ENCODE measurements at places on chromosomes 7 and 10. TPM values are rescaled to one million over a fixed set of nuclear protein-coding genes. Genes with fewer than 3 reads are reported as not detected.
A peak's percentile ranks its signal among the peaks of the same experiment; 100 is the strongest.

GRCh38 chr7:55085511-55086412 is 66.9 kb downstream of the EGFR start:
- no peak for DNase-seq

DNA sequence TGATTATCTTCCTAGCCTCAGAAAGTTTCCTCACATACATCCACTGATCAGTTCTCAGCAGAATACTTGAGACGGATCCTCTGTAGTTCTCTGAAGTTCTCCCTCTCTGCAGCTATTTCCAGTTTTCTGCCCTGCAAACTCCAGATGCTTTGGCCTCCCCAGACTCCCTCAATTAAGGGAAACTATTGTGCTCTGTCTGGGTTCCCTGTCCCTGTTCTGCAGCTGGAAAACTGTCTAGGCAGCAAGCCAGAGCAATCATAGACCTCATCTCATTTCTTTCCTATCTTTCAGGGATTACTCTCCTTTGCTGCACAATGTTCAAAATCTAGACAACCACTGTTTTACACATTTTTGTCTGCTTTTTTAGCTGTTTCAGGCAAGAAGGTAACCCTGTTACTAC is 9.2 kb downstream of the MICU1 start:
- DNase-seq, result peak; percentile 76

DNA sequence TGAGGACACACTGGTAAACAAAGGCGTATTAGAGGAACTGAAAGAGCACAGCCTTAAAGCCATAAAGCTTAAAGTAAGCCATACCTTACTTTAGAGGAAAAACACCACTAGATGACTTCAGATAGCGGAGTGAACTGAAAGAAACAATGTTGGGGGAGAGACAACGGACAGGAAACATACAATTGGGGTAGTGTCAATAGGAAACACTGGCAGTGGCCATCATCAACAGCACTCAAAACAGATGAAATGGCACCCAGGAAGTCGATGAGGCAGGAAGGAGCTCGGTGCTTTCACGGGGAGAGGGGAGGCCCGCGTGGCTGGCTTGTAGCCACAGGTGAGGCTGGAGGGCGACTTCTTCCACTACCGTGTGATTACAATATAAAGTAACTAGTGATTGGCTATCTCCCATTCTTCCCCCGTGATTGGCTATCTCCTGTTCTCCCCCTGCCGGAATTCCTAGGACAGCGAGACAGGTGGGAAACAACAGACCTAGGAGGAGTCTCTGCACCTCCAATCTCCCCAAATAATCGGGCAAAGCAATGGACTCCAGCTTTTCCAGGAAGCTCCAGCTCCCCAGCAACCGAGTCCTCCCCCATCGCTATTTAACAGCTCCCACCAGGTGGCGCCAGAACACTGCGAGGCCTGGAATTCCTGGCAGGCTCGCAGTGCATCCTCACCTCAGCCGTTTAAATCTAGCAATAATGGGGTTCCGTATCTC is 2.4 kb upstream of the TAS2R38 start:
- DNase-seq, result peak; percentile 38

The CDK6 gene
- 50.2 TPM for polyA plus RNA-seq

- DNase-seq, result no peak
These were observed 168.9 kb downstream of the CDK14 start for GRCh38 chr7:90764848-90765570.

GRCh38 chr7:2192831-2193534 is 39.8 kb downstream of the MAD1L1 start:
- no peak for DNase-seq

The CLRN3 gene
- 0.14 TPM for polyA plus RNA-seq

The GPR141 gene
- 0.35 TPM for polyA plus RNA-seq

DNA sequence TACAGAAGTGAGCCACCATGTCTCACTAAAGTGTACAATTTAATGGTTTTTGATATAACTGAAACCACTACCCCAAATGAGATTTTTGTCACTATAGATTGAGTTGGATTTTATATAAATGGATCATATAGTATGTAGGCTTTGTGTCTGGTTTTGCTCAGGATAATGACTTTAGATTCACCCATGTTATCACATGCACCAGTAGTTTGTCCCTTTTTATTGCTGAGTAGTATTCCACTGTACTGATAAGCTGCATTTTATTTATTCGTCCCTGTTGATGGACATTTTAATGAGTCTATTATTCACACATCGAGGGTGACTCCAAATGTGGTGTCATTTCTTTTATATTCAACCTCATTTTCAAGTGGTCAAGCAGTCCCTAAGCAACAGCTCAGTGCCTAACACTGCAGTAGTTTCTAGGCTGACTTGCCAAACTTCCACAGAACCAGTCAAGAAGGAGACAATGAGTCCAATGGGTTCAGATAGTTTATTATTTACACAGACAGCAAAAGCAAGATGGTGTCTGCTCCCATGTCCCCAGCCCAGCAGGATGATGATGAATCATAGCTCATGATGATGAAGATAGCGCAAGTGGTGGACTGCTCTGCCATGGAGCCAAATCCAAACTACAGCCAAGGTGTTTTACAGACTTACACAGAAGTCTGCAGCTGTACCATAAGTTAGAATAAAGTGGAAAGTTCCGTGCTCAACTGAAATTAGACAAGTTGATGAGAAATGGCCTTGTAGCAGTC is 6.6 kb upstream of the FMC1 start:
- DNase-seq, result no peak

- no peak for DNase-seq
These were observed 26.5 kb downstream of the LRGUK start for GRCh38 chr7:134153493-134154136.

The CYP26C1 gene
- not detected for polyA plus RNA-seq

The LANCL2 gene
- polyA plus RNA-seq, result 18.6 TPM

The ANKRD61 gene
- 2.5 TPM for polyA plus RNA-seq

GRCh38 chr7:155972651-155973390 is 160.6 kb upstream of the SHH start:
- no peak for DNase-seq

Data from muscle of arm (tissue), 14 donors.